Stimulated activated CD8-positive, alpha-beta memory T cell treated with anti-CD3 and anti-CD28 coated beads, Interleukin-4, amount 100 ng/mL, for 4 hours (primary cell): ENCODE measurements at places on chromosomes 6 and 20.

DNA sequence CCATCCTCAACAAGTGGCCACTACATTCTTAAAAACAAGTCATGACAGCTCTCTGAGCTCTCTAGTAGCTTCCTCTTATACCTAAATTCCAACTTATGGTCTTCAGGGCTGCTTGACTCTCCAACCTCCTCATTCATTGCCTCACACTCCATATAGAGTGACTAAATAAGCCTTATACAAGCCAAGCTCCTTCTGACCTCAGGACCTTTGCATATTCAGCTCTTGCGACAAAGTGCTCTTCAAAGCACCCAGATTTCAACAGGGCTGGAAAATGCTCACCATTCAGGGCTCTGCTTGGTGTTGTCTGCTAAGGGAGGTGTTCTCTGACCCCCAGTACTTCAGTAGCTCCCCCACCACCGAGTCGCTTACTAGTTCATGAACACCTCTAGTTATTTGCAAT lies 3.7 kb downstream of the TREML2 start:
- DNase-seq, result no peak

GRCh38 chr6:52221302-52221701 lies 23.0 kb downstream of the IL17F start:
- no peak for DNase-seq

- no peak for DNase-seq
Measured at GRCh38 chr6:74588094-74588832, 617.6 kb downstream of the COL12A1 start.

GRCh38 chr6:30515106-30515505 lies 25.8 kb downstream of the HLA-E start:
- DNase-seq, result no peak

GRCh38 chr6:135008072-135008940 lies 46.3 kb downstream of the HBS1L start:
- DNase-seq, result no peak

DNA sequence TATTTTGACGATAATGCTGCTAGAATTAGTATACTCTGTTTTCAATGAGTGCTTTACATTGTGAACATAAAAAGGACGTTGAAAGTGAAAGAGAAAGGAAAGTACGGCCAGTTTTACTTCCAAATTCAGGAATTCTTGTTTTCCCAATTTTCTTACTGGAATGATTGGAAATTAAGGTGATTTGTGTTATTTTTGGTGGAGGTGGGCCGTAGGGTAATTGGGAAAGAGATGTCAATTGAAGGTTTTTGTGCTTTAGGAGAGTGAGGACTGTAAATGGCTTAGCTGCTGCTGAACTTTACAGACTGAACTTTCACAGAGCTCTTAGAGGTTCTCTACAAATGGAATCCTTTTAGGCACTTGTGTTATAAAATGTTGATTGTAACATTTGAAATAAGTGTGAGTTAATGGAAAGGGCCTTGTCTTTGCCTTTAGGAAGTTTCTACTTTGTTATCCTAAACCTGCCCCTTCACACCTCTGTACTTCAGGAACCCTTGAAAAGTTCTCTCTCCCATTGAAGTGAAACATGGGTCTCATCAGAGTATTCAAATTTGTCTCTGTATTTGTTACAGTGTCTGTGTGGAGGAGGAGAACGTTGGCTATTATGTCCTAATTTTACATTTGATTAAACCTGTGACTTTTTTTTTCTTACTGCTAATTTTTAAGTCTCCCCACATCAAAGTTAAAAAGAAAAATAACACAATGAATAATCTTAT lies 256.4 kb downstream of the ARID1B start:
- no peak for DNase-seq

- DNase-seq, result no peak
Measured at GRCh38 chr20:2538931-2539720, 2.8 kb downstream of the TMC2 start.

GRCh38 chr6:75143191-75143590 lies 62.7 kb downstream of the COL12A1 start:
- DNase-seq, result no peak

DNA sequence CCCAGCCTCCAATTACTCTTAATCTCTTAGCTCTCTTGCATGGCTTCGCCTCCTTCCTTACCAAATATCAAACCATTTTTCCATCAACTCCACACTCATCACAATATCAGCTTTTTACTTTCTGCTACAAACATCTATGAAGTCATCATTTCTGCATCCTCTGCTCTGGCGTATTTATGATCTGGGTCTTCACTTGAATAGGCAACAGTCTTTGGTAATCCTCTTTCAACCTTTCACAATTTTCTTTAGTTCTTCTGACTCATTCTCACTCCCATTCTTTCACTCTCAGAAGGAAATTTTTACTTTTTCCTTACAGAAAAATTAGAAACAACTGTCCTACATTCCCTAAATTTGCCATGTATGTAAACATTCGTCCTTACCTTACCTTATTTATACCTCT lies 522.4 kb downstream of the HDGFL1 start:
- no peak for DNase-seq

GRCh38 chr6:169763308-169763707 lies 11.9 kb downstream of the ERMARD start:
- no peak for DNase-seq

DNA sequence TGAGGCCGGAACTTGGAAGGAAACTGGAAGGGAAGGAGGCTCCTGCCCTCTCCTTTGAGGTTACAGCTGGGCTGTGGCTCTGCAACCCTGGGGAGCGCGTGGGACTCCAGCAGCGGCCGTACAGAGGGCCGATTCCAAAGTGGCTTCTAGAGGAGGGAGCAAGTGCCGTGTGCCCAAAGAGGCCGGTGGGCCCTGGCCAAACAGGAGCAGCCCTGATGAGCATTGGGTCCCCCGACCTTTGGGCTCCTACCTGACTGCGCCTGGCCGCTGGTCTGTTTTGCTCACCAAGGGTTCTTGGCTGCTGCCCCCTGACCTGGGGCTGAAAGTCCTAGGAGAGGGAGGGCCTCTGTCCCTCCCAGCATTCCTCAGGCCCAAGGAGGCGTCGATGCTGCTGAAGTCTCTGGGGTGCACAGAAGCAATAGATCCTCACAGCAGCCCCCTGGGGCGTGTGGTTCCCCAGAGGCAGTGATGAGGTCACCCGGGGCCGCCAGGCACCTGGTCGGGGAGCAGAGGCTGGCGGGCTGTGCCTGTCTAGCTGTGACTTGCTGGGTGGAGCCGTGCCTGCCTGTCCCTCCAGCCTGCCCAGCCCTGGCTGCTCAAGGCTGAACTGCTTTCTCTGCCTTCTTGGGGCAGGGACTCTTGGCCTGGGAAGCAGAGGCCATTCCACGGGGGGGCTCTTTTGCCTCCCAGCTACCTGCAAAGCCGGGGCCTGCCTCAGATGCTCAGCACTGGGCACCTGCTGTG lies 9.8 kb downstream of the RBM38 start:
- DNase-seq, result no peak

DNA sequence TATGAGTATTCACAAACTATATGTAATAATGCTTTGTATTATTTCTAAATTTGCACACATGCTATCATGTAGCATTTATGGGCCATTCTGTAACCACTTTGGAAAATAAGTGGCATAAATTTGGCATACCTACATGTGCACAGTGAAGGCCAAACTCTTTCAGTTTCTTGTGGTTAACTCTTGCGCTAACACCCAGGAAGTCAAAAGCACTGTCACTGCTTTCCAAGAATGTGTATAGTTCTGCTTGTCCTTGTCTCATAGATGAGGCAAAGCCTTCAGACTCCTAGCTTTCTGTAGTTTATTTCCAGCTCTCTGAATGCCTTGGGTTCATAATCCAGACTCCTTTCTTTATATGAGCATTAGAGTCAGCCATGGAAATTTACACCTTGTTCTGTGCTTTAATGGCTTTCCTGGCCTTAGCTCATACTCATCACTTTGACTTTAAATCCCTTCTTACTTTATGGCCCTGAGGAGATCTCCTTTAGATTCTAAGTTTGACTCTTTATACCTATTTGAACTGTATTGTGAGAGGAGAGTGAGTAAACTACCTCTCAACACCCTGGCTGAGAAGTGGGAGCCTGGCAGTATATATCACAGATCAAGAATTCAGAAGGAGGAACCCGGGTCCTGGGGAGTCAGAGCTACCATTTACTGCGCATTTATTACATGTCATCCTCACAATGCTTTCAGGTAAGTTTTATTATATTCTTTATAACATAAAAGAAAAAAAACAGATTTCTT lies 949 bp upstream of the SLC17A3 start:
- DNase-seq, result no peak

- DNase-seq, result no peak
Measured at GRCh38 chr20:44336725-44337380, at the start of gene R3HDML. R3HDML (plus strand) TSS chr20:44337043; CDS start chr20:44337158, 115 bp downstream.

- no peak for DNase-seq
Measured at GRCh38 chr6:121522265-121522664, 86.8 kb downstream of the GJA1 start.

GRCh38 chr20:53161073-53161472 lies 188.9 kb downstream of the TSHZ2 start:
- no peak for DNase-seq

- DNase-seq, result no peak
Measured at GRCh38 chr6:183668-184067, 108.6 kb upstream of the DUSP22 start.

GRCh38 chr6:94227741-94228140 lies 808.4 kb upstream of the EPHA7 start:
- DNase-seq, result no peak

DNA sequence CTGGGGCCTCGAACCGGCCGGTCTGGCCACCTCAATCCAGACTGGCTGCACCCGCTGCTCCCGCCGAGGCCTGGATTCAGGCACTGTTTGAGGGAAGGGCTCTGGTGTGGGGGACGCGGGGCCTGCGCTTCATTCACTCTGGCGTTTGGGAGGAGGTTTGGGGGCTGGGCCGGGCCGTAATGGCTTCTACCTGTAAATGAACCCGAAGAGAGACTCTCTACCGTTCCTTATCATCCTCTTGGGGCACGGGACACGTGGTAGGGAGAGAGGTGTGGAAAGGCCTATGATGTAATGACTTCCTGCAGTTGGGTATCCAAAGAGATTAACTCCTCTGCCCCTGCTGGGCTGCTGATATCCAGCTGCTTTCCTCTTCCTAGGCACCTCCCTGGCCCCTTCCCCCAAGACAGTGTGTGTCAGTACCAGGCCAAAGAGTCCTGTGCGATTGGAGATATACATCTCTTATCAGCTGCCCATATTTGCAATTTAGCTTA lies 1.8 kb downstream of the FOXO3 start:
- no peak for DNase-seq

GRCh38 chr6:68468244-68468884 lies 166.7 kb upstream of the ADGRB3 start:
- DNase-seq, result no peak

DNA sequence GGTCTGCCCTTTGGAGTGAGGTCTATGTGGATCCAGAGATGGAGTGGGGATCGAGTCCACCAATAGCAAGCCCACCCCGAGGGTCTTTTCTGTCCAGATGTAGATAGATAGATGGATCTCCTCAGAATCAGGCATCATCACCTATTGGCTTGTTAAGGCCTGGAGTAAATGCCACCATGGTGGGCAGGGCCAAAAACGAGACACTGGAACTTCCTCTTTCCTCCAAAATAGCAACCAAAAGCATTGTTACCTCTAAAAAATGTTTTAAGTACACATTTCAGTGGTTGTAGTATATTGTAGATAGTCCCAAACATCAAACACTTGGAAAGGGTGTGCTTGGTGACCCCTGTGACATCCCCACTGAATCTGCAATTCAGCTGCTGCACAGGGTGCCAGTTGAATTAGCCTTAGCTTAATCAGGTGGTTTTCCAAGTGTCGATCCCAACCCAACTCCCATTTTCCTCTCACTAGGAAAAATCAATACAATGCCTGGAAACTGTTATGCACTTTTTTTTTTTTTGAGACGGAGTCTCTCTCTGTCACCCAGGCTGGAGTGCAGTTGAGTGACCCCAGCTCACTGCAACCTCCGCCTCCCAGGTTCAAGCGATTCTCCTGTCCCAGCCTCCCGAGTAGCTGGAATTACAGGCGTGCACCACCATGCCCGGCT lies 35.0 kb upstream of the NELFCD start:
- no peak for DNase-seq

DNA sequence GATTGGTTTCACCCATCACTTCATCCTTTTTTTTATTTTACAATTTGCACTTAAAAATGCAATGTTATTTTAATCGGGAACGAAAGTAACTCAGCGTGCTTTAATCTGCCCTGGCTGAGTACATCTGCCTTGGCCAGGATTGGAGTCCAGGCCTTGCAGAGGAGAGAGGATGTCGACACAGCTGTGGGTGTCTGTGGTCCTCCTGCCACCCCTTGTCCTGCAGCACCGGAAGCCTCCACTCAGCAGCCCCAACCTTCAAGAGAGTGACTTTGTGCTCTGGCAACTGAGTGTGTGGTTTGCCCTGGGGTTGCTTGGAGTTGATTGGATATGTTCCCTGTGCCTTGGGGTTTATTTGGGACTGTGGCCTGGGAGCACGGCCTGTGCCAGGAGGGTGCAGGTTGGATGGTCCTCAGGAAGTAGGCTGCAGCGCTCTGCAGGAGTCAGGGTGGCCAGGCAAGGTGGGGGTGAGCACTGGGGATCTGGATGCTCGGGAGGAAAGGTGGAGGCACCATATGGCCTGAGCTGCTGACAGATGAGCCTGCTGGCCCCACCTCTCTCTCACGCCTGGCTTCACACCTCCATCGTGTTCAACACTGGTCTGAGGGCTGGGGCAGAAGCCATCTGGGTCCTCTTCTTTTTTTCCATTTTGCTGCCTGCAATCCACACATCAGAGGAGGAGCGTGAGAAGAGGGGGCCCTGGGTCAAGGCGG lies 4.3 kb downstream of the MYT1 start:
- DNase-seq, result no peak

GRCh38 chr6:167397712-167398111 lies 72.8 kb downstream of the TTLL2 start:
- DNase-seq, result no peak

- peak; percentile 88 for DNase-seq
Measured at GRCh38 chr20:47501482-47502270, at the start of gene NCOA3. NCOA3 (plus strand) TSS chr20:47501887; CDS start chr20:47622248, 120,361 bp downstream.

- DNase-seq, result no peak
Measured at GRCh38 chr20:3277686-3278465, 38.9 kb upstream of the SLC4A11 start.

- DNase-seq, result no peak
Measured at GRCh38 chr20:38271608-38272120, 11.1 kb upstream of the KIAA1755 start.

DNA sequence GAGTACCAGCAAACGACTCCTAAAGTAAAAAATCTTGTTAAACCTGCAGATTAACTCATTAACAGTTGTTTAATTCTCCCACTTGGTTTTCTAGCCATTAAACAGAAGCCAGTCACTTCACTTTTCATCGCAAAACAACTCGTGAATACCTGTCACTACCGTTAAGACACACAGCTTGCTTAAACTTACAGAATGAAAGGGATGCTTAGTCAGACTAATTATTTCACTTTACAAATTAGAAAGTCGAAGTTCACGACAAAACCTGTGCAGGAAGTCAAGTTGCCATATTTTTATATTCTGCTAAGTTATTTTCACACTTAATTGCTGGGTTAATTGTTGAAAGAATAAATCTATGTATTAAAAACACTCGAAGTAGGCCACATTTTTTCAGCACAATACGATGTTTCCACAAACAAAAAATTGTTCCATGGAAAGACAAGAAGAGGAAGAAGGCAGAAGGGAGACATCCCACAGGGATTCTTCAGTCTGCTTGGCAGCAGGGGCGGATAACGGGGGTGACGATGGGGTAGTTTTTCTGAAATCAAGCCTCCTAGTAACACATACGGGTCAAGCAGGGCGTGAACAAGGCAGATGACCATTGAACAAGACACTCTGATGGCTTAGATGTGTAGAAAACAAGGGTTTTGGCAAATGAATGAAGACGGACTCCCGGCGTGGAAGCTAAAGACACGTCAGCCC lies 933 bp downstream of the SSR1 start:
- no peak for DNase-seq
